Fibroblast of lung (primary cell): ENCODE measurements at places on chromosomes 7 and 10. TPM values are rescaled to one million over a fixed set of nuclear protein-coding genes. Genes with fewer than 3 reads are reported as not detected.

- H3K4me1 ChIP-seq: peaks cover 4% of the 10 kb centered on the region
- peaks cover 3% of the 10 kb centered on the region for H3K36me3 ChIP-seq
- no peak for DNase-seq
- H3K4me3 ChIP-seq: peak overlapping the region; percentile 88
- no peaks in the 10 kb centered on the region for H3K27me3 ChIP-seq
- peak overlapping the region; percentile 87 for H3K27ac ChIP-seq
These were observed 300 bp downstream of the ARHGAP21 start for GRCh38 chr10:24723386-24723787.

GRCh38 chr10:63664341-63664885, 143.2 kb downstream of the REEP3 start:
- DNase-seq: no peak
- H3K27me3 ChIP-seq: no peaks in the 10 kb centered on the region
- no peak overlapping the region for H3K27ac ChIP-seq
- H3K4me1 ChIP-seq: peaks cover 8% of the 10 kb centered on the region

- H3K27me3 ChIP-seq: no peaks in the 10 kb centered on the region
- H3K36me3 ChIP-seq: no peaks in the 10 kb centered on the region
- no peak overlapping the region for H3K27ac ChIP-seq
- H3K4me1 ChIP-seq: no peaks in the 10 kb centered on the region
These were observed 82.4 kb downstream of the EBF3 start for GRCh38 chr10:129881641-129882040.

GRCh38 chr10:9608602-9609001, 1409.1 kb upstream of the CELF2 start:
- DNase-seq: peak; percentile 21
- no peak overlapping the region for H3K4me3 ChIP-seq
- no peaks in the 10 kb centered on the region for H3K4me1 ChIP-seq
- H3K36me3 ChIP-seq: no peaks in the 10 kb centered on the region

DNA sequence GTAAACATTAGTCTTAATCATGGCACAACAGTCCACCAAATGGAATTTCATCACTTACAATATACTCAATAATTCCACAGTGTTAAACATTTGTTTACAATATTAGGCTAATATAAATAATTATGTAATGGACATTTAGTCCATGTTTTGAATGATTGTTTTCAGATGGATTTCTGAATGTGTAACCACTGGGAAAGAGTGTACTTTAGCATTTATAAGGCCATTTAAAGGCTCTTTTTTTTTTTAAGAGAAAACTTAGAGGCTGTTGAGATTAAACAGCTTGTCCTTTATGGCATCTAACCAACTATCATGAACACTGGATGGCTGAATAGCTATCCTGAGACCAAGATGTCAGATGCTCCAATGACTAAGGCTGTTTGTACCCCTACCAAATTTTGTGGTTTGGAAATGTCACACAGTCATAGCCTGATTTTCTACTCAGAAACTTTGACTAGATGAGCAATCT, 248.3 kb upstream of the GLI3 start:
- DNase-seq: no peak
- H3K36me3 ChIP-seq: no peaks in the 10 kb centered on the region
- no peak overlapping the region for H3K27ac ChIP-seq
- no peaks in the 10 kb centered on the region for H3K27me3 ChIP-seq

GRCh38 chr7:139525239-139525638, 1.8 kb downstream of the CLEC2L start:
- peaks cover 3% of the 10 kb centered on the region for H3K4me1 ChIP-seq
- H3K4me3 ChIP-seq: no peak overlapping the region
- no peak for DNase-seq

SYT15 gene
- under 0.01 TPM in 2 replicates for total RNA-seq

TFEC gene
- total RNA-seq: under 0.01 and 0.17 TPM in 2 replicates

- H3K27me3 ChIP-seq: no peaks in the 10 kb centered on the region
- no peak overlapping the region for H3K4me3 ChIP-seq
- peaks cover 2% of the 10 kb centered on the region for H3K36me3 ChIP-seq
- peaks cover 1% of the 10 kb centered on the region for H3K4me1 ChIP-seq
- no peak overlapping the region for H3K27ac ChIP-seq
These were observed 11.4 kb downstream of the BLVRA start for GRCh38 chr7:43769791-43770465.

DNA sequence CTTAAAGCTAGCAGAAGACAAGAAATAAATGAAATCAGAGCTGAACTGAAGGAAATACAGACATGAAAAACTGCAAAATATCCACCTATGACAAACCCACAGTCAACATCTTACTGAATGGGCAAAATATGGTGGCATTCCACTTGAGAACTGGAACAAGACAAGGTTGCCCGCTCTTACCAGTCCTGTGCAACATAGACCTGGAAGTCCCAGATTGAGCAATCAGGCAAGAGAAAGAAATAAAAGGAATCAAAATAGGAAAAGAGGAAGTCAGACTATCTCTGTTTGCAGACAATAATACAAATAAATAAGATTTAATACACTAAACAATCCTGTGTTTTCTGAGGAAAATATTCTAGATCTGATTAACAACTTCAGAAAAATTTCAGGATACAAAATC, 570.5 kb upstream of the SEMA3D start:
- H3K36me3 ChIP-seq: no peaks in the 10 kb centered on the region
- no peaks in the 10 kb centered on the region for H3K4me1 ChIP-seq
- H3K27me3 ChIP-seq: no peaks in the 10 kb centered on the region

DNA sequence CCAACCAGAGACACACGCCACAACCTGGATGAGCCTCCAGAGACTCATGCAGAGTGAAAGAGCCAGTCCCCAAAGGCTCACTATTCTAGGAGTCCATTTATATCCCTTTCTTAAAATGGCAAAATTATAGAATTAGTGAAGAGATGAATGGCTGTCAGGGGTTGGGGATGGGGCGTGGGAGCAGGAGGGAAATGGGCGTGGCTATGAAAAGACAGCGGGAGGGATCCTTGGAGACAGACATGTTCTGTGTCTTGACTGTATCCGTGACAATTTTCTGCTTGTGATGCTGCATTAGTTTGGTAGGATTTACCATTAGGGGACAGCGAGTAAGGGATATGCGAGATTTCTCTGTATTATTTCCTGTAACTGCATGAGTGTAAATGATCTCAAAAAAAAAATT, 33.0 kb downstream of the FAM53B start:
- H3K4me3 ChIP-seq: no peak overlapping the region
- peaks cover 3% of the 10 kb centered on the region for H3K36me3 ChIP-seq
- H3K27ac ChIP-seq: no peak overlapping the region
- no peaks in the 10 kb centered on the region for H3K4me1 ChIP-seq
- DNase-seq: no peak

DNA sequence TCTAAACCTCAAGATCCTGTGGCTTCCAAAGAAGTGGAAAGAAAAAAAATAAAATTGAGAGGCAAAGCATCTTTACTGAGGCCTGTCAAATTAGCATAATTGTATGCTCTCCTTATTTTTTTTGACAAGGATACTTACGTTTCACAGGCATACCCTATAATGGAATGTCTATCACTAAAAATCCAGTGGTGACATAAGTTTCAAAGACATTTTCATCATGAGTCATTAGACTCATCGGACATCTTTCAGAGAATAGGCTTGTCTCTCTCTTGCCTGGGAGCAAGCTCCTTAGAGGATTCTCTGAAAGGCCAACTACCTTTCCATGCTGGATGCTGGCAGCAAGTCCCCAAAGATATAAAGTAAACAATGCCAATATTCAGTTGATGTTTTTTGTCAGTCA, 380.7 kb upstream of the STEAP1 start:
- no peaks in the 10 kb centered on the region for H3K27me3 ChIP-seq
- H3K4me3 ChIP-seq: no peak overlapping the region
- no peaks in the 10 kb centered on the region for H3K4me1 ChIP-seq
- no peaks in the 10 kb centered on the region for H3K36me3 ChIP-seq

DNA sequence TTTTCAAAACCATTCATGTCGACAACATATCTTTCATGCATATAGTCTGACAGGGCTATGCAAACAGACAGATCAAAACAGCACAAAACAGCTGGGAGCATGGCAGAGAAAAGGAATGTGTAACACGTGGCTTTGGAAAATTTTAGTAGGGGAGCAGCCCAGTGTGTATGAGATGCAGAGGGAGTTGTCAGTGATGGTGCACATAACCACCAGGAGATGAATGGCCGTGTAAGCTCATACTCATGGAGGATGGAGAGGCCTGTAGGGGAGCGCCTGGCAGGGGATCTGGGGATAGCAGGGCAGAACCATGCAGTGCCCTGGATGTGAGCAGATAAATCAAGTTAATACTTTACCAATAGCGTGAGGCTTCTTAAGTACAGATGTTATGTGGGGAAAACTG, 45.7 kb downstream of the RHOBTB1 start:
- no peak overlapping the region for H3K27ac ChIP-seq
- no peak overlapping the region for H3K4me3 ChIP-seq
- no peaks in the 10 kb centered on the region for H3K27me3 ChIP-seq
- H3K4me1 ChIP-seq: peaks cover 6% of the 10 kb centered on the region

- peaks cover 9% of the 10 kb centered on the region for H3K36me3 ChIP-seq
- H3K4me1 ChIP-seq: peaks cover 14% of the 10 kb centered on the region
- H3K27ac ChIP-seq: peak overlapping the region; percentile 94
These were observed 9.1 kb downstream of the TRIM56 start for GRCh38 chr7:101094376-101094775.

- H3K27ac ChIP-seq: no peak overlapping the region
- DNase-seq: no peak
- H3K36me3 ChIP-seq: no peaks in the 10 kb centered on the region
These were observed 265.4 kb upstream of the DGKB start for GRCh38 chr7:15167912-15168311.

DNA sequence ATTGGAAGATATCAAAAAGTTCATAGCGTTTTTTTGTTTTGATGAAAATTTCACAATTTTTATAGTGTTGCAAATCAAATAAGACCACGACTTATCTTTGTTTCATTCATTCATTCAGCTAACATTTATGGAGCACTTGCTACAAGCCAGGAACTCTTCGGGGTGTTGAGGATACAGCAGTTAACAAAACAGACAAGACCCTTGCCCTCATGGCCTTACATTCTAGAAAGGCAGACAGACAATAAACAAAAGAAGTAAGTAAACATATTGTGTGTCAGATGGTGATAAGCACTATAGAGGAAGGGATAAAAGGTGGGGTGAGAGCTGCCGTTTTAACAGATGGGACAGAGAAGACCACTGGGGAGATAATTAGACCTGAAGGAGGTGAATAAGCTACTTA, 41.6 kb upstream of the GSAP start:
- no peak overlapping the region for H3K27ac ChIP-seq
- no peak for DNase-seq
- no peak overlapping the region for H3K4me3 ChIP-seq
- no peaks in the 10 kb centered on the region for H3K27me3 ChIP-seq

TMEM176A gene
- 14.2 and 61.1 TPM in 2 replicates for total RNA-seq

DNA sequence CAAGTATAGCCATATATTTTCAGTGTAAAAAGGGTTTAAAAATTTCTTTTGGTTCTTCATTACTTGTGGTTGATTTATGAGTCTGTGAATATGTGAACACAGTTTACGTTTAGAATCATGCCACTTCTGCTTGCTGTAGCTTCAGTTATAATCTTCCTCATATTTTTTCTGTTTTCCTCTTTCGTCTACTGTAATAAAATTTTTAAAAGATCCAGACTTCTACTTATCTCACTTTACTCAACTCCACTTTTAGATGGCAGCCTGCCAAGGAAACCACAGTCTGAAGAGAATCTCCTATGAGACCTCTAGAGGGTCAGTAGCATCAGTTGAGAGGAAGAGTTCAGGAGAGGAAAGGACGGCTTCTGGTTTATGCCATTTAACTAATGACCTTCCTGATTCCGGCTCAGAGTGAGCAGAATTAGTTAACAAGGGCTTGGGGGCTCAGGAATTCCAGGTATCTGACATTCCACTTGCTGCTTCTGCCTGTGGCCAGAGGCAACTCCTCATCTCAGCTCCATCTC, 21.4 kb downstream of the CREB5 start:
- H3K27me3 ChIP-seq: no peaks in the 10 kb centered on the region
- no peak overlapping the region for H3K4me3 ChIP-seq
- no peak overlapping the region for H3K27ac ChIP-seq
- no peaks in the 10 kb centered on the region for H3K4me1 ChIP-seq

RPEL1 gene
- total RNA-seq: 0.17 and 0.26 TPM in 2 replicates

DNA sequence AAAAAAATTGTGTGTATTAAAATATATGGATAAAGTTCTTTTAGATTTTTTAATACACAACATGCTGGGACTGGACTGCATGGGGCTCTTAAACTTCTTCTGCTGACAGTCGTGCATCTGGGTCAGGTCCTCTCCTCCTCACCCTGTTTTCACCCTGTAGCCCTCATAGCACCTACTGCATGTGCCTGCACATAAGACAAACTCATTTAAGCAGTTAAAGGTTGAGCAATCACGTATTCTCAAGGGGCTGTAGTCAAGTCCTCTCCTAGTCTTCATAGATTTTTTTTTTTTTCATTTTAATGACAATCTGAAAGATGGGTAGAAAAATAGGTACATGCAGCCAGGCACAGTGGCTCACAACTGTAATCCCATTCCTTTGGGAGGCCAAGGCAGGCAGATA, 23.6 kb upstream of the PDCD4 start:
- H3K4me1 ChIP-seq: no peaks in the 10 kb centered on the region
- no peaks in the 10 kb centered on the region for H3K27me3 ChIP-seq
- no peaks in the 10 kb centered on the region for H3K36me3 ChIP-seq
- no peak overlapping the region for H3K27ac ChIP-seq
- DNase-seq: no peak

GPRIN2 gene
- not detected in 2 replicates for total RNA-seq

- no peak overlapping the region for H3K4me3 ChIP-seq
- H3K4me1 ChIP-seq: no peaks in the 10 kb centered on the region
- H3K27me3 ChIP-seq: no peaks in the 10 kb centered on the region
- no peaks in the 10 kb centered on the region for H3K36me3 ChIP-seq
- H3K27ac ChIP-seq: no peak overlapping the region
These were observed 19.5 kb downstream of the DNAJB9 start for GRCh38 chr7:108589199-108589598.

CALML5 gene
- total RNA-seq: not detected in 2 replicates

DNA sequence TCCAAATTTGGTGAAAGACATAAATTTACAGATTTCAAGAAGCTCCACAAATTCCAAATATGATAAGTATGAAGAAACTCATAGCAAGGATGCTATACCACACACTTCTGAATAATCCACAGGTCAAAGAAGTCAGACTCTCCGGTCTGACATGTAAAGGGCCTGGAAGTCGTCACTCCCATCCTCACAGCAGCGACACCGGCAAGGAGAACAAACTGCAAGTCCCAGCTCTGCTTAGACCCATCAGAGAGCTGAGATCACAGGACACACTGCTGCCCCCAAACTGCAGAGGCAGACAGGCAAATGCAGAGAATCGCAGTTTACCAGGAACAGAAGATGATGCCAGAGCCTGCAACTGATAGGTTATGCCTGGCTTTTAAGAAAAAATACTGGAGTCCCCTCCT, 62.0 kb downstream of the AMZ1 start:
- H3K27me3 ChIP-seq: no peaks in the 10 kb centered on the region
- H3K27ac ChIP-seq: no peak overlapping the region
- H3K36me3 ChIP-seq: no peaks in the 10 kb centered on the region
